ENCODE measurements at places on chromosomes 12 and 14.

- no peak for DNase-seq
These were observed 99.2 kb downstream of the SLC15A4 start for GRCh38 chr12:128724468-128725046.

DNA sequence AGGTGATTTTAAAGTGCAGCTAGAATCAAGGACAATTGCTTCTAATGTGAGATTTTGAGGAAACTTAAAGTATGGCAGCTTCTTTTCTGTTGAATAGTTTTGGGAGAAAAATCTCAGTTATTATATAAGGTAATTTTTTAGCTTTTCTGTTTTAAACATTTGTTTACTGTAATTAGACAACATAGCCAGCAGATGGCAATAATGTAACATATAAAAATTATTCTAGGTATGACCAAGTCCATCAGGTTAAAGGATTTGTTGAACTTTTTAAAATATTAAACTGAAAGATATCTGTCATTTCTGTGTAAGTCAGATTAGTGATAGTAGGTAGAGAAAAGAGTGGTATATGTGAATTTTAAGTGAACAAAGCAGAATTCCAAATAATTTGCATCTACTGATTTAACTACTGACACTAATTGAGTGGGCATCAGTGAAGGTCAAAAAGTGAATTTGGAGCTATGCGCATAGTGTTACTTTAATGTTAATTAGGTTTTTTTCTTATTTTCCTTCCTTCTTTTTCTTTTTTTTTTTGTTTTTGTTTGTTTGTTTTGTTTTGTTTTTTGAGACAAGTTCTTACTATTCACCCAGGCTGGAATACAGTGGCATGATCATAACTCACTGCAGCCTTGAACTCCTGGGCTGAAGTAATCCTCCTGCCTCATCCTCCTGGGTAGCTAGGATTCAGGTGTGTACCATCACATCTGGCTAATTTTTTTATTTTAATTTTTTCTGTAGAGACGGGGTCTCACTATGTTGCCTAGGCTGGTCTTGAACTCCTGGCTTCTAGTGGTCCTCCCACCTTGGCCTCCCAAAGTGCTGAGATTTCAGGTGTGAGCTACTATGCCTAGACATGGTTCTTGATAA is 18.6 kb downstream of the PRORP start:
- no peak for DNase-seq

DNA sequence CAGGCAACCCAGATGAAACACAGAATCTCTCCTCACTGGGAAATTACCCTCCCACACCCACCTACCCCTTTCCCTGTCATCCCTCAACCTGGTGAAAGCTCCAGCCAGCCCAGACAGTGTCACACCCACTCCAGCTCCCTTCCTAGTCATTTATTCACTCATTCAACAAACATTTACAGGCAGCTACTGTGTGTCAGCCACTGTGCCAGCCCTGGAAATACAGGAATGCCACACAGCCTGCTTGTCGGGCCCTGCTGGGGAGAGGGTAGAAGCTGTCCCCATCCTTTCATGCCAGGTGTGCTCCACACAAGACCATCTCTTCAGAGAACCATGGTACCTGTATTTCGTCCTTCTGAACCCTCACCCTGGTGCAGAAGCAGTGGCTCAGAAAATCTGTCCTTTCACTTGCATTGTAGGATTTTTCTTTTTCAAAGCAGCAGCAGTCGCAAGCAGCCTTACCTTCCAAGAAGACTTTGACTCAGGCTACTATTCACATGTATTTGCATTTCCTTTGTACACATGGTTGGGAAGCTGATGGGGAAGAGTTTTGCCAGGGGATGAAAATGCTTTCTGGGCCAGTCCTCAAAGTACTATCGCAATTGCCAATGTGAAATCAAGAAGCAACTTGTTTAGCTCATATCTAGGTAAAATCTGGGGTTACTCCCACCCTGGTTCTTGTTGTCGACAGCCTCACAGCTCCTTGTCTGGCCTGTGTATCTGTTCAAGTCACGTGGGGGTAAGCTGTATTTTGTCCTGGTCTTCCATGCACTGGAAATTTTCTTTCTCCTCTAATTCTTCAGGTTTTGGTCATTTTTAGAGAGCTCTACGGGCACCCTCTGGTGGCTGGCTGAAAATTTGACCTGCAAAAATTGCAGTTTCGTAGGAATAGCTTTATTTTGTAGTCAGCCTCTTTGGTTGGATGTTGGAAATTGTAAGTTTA is 147.4 kb upstream of the EGLN3 start:
- DNase-seq = no peak

- DNase-seq = no peak
These were observed 107.5 kb downstream of the PHLDA1 start for GRCh38 chr12:75923964-75924666.

DNA sequence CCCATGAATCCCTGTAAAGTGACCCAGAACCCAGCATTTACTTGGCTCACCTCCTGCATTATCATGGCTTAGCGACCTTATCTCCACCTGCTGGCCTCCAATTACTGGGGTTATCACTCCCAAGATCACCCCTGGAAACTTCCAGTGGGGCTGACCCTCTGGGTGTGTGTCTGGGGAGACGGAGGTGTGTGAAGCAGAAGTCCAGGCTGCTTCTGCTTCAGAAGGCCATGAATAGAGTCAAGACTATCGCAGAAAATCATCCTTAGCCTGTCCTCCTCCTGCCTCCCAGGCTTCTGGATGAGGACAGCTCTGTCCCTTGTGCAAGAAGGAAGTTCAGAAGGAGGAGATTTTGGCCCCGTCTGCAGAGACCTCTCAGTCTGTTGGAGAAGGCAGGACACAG is 408 bp upstream of the KRT72 start:
- DNase-seq = no peak

- no peak for DNase-seq
These were observed 425.8 kb downstream of the RAD51B start for GRCh38 chr14:68245146-68246073.

DNA sequence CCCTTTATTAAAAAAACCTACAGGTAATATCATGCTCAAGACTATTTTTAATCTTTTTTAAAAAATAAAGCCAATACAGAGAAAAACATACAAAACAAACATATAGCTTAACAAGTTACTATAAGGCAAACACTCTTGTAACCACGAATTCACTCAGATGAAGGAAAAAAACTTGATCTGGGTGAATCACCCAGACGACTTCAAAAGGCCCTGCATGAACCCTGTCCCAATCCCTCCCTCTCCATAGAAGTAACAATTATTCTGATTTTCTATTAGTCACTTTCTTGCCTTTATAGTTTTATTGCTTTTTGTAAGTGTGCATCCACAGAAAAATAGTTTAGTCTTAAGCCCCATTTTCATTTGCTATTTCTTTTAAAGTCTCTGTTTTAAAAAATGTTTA is 72.6 kb downstream of the LRP6 start:
- DNase-seq = no peak

- no peak for DNase-seq
These were observed 254.0 kb upstream of the USP15 start for GRCh38 chr12:62006076-62006732.

DNA sequence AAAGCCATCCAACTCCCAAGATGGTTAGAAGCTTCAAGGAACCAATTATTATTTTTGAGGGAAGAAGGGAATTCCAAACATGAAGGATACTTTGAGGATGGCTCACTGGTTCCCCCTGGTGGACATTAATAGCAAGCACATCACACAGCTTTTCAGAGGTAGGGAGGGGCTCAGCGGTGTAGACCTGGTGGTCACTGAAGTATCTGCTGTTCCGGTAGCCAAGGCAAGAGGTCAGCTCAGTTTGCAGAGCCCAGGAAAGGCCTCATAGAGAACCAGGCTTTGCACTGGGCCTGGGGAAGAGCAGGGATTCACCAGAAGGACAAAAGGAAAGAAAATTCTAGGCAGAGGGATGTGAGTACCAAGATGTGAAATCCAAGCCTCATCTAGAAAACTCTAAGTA is 118.7 kb downstream of the KSR2 start:
- DNase-seq = no peak
